ENCODE measurements at places on chromosomes 7 and 10.

GRCh38 chr10:59127991-59128390 is 48.5 kb upstream of the PHYHIPL start:
- DNase-seq = no peak

GRCh38 chr10:636769-637168 is 52.7 kb downstream of the DIP2C start:
- DNase-seq = no peak

DNA sequence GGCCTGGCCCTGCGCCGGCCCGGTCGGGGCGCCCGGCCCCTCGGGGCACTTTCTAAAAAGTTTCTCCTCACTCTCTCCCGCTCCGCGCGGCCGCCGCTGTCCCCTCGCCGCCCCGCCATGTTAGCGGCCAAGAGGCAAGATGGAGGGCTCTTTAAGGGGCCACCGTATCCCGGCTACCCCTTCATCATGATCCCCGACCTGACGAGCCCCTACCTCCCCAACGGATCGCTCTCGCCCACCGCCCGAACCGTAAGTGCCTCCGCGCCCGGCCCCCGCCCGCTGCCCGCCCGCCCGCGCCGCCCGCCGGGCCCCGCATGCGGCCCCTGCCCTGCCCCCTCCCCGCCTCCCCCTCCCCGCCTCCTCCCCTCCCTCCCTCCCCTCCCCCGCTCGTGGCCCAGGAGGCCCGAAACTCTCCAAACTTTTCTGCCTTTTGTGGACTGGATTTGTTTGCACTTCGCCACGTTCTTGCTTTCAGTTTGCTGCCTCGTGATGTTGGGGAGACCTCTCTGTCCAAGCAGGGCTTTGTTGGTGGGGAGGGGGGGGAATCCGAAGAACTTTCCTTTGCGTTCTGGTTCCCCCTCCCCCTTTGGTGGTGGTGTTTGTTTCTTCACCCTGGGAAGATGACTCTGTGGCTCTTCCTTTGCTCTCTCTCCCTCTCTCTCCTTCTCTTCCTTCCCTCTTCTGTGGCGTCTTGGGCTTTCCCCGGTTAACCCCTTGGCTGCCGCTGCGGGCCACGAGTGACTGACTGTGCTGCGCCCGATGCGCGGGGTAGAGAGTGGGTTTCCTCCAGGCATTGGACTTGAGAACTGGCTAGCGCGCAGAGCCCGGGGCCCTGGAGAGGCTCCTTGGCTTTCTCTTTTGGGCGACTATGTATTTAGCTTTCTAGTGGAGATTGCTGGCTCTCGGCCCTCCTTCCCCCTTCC is 1.6 kb downstream of the TCF7L2 start:
- no peak for DNase-seq

DNA sequence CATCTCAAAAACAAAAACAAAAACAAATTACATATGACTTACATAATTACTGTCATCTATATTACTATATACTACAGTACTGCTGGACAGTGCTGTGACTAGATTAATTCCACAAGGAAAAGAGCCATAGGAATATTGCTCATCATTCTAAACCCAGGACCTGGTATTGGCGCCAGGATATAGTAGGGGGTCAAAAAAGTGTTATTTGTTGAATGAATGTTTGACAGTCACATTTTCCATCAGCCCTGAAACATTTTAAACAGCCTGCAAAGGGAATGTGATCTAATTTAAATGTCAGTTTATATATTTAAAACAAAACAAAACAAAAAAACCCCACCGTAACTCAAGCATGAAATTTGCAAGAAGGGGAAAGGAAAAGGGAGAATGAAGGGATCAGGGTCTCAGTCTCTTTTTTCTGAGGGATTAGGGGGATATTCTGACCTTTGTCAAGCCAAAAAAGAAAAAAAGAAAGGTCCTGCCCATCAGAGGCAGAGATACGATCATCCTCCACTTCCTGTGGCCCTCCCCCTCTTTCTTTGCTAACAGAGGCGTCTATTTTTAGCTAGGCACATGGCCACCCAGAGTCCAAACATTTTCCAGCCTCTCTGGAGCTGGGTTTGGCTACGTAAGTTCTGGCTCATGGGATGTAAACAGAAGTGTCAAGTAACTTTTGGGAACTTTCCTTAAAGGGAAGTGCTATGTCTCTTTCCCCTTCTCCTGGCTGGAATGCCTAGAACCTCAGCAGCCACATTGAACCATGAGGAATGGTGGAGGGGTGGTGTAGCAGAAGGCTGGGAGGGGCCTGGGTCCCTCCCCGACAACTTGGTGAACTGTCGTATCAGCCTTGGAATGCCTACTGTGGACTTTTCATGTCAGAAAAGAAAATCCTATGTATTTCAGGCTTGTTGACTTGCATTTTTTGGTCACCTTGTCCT is 44.6 kb upstream of the DLG5 start:
- no peak for DNase-seq

DNA sequence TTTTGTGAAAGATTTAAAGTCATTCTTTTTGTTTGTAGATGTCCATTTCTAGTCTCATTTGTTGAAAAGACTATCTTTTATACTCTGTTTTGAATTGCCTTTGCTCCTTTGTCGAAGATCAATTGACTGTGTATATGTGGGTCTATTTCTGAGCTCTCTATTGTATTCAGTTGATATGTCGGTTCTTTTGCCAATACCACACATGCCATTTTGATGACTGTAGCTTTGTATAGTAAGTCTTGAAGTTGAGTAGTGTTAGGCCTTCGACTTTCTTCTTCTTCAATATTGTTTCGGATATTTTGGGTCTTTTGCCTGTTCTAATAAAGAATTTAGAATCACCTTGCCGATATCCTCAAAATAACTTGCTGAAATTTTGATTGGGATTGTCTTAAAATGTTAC is 104.5 kb downstream of the CCSER2 start:
- DNase-seq = no peak

DNA sequence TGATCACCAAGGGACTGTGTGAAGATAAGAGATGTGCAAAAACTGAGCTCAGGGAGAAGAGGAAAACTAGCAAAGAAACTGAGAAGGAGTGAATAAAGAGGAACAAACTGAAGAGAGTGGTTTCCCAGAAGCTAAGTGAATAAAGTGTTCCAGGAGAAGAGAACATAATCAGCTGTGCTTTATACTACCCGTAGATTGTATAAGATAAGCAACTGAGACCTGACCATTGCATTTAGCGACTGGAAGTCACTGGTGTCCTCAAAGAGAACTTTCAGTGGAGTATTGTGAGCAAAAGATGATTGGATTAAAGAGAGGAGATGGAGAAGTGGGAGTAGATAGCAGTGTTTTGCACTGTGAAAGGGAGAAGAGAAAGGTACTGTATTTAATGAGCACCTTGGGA is 14.6 kb downstream of the PHTF2 start:
- DNase-seq = no peak

DNA sequence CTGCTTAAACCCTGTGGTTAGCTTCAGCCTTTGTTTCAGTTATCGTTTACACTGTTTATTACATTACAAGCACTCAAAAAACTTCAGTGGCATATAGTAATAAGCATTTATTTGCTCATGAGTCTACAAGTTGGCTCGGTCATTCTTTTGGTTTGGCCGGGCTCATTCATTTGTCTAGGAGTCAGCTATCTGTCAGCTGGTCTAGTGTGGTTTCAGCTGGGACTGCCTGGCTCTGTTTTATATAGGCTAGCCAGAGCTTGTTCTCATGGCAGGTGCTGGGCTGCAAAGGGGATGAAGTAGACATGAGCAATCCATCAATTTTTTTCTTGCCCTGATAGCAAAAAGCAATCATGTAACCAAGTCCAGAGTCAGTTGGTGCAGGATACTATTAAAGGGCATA is 103.6 kb downstream of the MKLN1 start:
- no peak for DNase-seq

DNA sequence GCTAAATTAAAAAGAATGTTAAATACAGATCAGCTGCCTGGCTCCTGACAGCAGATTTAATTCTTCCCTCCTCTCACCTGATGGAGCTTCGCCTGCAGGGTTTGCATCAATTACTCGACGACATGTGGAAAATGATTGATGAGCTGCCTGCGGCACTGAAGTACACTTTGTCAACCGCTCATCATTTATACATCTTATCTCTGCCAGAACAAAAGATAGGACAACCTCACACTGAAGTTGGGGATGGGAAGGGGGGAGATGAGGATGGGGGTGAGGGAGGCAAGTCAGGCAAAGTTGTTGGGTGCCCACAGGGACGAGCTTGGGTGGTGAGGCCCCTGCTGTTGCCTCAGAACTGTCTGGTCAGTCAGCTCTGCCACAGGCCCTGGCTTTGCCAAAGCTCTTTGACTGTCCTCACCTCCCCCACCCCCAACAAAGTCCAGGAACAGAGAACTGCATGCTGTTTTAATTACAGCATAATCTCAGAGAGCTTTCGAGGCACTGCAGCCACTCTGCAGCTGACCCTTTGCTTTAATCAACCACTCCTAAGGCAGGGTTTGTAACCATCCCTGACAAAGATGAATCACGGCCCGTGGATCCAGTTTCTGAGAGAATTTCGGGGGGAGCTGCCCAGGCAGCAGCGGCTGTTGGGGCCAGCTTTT is 702.3 kb downstream of the LRMDA start:
- DNase-seq = no peak

GRCh38 chr10:69392481-69393000 is 24.2 kb downstream of the TACR2 start:
- no peak for DNase-seq

DNA sequence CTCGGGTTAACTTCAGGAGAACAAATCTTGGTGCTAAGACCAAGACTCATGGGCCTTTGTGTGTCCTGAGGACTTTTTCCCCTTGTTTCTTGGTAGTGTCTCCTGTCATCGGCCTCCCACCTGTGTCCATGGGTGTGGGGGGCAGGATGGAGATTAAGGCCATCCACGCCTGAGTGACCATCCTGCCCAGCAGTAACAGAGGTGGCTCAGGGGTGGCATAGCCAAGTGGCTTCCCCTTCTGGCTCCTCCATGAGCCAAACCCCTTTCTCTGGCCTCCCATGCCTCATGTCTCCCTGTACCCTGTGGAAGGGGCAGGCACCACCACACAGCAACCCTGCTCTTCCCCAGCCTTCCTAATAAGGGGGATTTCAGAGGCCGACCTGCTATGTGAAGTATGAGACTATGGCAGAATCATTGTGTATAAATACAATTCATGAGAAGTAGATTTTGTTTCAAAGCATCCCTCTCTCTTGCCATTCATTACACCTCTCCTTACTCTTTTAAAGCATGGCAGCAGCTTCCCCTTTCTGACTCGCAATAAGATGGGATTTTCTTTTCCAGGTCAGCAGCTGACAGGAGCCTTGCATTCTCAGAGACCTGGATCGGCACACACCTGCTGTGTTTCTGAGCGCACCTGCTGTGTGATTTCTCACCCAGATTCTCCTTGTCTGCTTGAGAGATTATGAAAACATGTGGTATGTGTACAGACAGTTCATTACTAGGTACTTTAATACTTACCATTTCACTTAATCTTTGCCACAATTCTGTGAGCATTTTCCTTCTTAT is 102.5 kb downstream of the XPNPEP1 start:
- DNase-seq = no peak

GRCh38 chr10:13421382-13421917 is 73.4 kb upstream of the SEPHS1 start:
- DNase-seq = no peak

DNA sequence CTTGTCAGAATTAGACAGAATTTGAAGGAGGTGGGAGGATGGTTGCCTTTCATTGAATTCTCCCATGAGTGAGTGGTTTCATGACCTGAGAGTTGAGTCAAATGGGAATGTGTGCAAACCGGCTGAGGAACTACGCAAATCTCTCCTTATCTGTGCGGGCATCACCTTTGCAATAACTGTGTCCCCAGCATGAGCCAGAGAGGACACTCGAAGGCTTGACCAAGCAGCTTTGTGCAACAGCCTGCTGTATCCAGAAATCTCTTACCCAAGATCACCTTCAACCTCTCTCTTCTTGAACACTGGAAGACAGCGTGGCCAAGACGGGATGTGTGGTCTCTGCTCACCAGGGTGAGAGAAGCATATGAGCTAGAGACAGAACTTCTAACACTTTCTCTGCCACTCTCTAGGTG is 93.8 kb upstream of the IKZF1 start:
- no peak for DNase-seq

GRCh38 chr10:49688920-49689319 is 9.5 kb downstream of the C10orf53 start:
- DNase-seq = no peak

- DNase-seq = no peak
These were observed 276.2 kb downstream of the WDR11 start for GRCh38 chr10:121127151-121127906.

DNA sequence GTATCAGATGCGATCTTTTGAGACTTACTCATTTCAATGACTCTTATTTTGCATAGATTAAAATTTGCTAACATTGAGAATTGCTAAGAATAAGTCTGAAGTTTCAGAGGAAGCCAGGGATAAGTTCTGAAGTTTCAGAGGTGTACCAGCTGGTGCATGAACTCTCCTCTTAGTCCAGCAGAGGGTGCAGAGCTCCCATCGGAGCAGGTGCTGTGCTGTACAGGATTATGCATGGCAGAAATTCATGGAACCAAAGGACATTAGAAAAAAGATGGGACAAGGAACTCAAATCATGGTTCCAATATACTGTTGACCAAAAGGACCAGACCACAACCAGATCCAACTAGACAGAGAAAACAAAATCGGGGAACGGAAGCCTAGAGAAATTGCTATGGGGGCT is 41.9 kb downstream of the MGAM2 start:
- no peak for DNase-seq

GRCh38 chr7:66913118-66914037 is 7.6 kb upstream of the TMEM248 start:
- DNase-seq = no peak

GRCh38 chr10:33704214-33704830 is 369.9 kb upstream of the NRP1 start:
- no peak for DNase-seq

DNA sequence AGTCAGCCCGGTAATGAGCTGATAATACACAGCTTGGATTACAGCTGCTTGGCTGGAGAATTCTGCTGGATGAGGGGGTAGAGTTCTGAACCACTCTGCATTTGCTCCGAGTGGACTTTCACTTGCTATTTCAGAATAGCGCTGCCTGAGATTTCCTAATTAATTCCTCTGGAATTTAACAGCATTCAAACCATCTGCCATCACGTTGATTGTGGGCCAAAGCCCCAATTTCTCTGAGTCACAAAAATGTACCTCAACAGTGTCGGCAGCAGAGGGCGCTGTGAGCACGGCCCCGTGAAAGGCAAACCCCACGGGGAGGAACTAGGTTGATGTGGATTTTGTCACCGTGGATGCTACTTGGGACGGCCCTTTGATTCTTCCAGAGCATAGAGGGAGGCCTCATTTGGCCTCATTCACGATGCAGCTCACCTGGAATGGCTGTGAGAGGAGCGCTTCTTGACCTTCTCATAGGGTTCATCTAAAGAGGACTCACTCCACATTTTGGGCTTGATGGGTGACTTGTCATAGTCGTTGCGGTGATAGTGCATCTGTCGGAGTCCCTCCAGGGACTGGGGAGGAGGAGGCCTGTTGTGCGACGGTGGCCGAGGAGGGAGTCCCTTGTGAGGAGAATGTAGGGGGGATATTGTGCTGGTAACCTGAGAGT is 73.3 kb downstream of the PRPF18 start:
- DNase-seq = no peak

- DNase-seq = no peak
These were observed 38.8 kb downstream of the VPS41 start for GRCh38 chr7:38870147-38870546.

Data from cortex of kidney (tissue), 1 donor.